ENCODE measurements at places on chromosomes 12 and 14.
A peak's percentile ranks its signal among the peaks of the same experiment; 100 is the strongest.

DNA sequence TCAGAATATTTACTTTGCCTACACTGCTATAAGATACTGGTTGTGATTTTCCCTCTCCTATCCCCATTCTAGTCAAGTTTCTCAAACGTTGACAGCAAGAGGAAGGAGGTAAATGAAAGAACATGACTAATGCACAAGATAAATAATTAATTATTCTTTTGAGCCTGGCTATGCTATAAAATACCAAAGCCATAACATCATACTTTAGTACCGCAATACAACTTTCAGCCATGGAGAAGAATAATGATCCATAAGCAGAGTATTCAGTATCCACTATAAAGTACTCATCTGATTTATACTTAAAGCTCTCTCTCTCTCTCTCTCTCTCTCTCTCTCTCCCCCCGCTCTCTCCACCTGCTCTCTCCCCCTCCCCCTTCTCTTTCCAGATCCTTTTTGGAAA, 41.3 kb downstream of the TDG start:
- DNase-seq, result no peak

DNA sequence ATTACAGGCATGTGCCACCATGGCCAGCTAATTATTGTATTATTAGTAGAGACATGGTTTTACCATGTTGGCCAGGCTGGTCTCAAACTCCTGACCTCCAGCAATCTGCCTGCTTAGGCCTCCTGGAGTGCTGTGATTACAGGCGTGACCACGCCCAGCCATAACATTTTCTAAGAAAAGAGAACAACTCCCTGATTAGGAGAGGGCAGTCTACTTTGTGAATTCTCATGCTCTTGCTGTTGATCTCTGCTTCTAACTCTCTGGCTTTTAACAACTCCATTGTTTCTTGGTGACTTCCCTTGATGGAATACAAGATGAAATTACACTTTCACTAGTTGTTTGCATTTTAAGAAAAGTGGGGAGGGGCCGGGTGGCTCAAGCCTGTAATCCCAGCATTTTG, 33.6 kb downstream of the SSH1 start:
- DNase-seq, result no peak

DNA sequence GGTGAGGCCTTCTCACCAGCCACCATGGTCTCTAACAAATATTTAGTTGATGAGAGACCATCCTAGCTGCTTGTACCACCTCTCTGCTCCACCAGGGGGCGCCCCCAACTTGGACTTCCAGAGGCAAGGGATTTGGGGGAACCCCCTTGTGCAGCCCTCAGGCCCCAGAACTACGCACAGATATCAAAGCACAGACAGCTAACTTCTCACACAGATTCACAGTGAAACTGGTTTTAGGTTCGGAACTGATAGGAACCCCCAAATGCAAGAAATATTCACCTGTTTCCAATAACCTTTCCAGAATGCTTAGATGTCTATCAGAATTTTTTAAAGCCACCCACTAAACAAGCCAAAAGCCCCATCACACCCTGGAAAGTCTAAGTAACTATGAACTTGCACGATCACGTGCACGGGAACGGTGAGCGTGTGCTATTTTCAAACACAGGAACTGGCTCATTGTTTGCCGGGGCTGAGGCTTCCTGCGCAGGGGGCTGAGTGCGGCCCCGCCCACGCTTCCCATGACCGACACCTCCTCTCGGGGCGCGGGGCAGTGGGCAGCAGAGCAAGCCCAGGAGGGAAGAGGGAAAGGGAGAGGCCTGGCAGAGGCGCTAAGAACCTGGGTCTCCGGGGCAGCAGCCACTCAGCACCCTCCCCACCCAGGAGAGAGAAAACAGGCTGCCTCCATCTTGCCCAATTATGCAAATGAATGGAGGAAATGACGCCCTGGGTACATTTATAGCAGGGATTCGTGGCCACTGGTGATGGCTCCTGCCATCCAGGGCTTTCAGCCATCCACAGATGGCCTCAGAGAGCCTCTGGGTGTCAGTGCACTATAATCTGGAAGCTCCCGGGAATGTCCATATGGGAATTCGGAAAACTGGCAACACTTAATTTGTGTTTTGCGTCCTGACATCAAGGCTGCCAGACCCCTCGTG, 79.4 kb upstream of the GPR68 start:
- peak; percentile 70 for DNase-seq

GRCh38 chr12:14481201-14481600, 86.5 kb downstream of the PLBD1 start:
- DNase-seq, result no peak

DNA sequence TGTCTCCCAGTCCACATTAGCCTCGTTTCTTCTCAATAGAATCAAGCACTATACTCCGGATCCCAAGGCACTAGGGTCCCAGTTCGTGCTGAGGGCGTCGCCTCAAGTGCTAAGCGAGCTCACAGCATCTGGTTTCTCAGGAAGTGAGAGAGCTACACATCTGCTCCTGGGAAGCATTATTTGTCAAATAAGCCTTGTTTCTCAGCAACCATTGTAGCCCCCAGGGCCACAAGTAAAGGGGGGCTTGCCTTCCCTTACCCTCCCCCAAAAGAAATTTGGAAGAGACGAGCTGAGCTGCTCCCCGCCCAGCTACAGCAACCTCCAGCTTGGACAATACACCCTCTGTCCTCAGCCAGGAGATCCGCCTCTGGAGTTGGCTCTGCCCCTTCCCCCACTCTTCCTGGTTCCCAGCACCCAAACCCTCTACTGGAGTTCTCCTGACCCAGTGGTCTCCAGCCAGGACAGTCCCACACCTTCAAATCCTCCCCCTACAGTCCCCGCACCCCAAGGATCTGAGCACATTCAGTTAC, 5.7 kb upstream of the TNS2 start:
- DNase-seq, result no peak

DNA sequence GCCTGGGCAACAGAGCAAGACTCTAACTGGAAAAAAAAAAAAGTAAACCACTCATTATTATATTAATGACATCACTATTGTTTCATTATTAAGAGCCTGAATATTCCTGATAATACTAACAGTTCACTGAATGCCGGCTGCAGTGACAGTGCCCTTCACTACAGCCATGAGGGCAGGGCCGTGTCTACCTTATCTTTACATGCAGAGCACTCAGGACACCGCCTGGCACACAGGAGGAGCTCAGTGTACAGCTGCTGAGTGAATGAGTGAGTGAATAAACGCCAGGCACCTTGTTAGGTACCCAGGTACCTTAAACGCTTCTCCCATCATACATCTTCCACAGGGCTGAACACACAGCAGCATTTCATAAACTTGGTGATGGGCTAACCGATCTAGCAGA, 23.2 kb downstream of the ZFYVE1 start:
- no peak for DNase-seq

DNA sequence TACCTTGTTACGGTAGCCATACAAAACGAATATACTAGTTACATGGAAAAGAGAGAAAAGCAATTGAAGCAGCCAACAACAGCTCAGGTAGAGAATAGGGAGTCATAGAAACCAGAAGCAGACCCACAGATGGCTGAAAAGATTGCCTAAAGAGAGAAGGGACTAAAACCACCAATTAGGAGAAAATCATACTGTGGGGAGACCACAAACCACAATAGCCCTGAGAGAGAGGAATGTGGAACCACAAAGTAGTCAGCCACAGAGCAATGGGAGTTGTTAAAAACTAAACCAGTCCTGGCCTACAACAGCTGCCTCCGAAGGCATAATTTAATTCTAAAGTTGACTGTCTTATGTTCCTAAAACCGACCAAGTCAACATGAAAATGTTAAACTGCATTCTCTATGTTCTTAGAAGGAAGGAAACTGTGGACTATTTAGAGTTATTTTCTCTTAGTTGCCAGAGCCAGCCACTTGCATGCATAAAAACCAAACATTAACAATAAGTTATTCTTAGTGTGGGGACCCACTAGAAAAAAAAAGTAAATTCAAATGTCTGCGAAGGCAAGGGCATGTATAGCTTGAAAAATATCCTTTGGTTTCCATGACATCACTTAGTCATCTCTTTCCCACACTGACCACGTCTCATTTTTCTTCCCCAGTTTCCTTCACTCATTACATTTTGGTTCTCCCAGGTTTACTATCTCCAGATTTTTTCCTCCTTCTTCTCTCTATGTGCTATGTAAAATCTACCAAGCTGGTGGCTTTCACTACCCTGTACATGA, 398.1 kb downstream of the NOVA1 start:
- DNase-seq, result no peak

DNA sequence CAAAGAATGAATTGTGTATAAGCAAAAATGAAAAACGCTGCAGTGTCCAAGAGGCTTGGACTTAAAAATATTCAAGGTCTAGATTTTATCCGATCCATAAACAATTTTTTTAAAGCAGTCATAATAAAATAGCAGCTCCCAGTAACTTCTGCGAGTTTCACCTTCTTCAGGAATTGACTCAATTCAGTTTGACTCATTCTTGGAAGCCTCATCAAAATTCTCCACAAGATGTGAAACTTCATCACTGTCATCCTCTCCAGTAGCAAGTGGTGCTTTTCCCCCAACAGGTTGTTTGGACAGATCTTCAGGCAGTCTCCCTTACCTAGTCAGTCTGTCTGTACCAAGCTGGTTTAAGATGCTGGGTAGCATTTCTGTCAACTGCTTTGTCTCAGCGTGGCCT, 93.5 kb upstream of the FOXG1 start:
- no peak for DNase-seq
